Adrenal gland (tissue), 19 donors: ENCODE measurements at places on chromosomes 4 and X.

DNA sequence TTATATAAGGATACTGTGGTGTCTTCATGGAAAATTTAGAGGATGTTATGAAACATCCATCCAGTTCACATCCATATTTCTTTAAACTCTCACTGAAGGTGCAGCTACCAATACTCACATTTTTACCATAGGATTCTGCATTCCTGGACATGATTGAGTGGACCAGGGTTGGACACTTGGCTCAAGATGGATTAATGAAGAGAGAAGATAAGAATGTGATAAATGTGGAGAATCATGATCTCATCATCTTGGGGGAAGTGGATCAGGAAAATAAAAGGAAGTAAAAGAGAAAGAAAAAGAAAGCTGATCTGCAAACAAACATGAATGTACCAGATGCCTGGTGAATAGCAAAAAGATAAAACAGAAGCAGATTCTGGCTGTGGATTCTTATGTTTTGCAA lies 175.4 kb downstream of the NPFFR2 start:
- DNase-seq = no peak

DNA sequence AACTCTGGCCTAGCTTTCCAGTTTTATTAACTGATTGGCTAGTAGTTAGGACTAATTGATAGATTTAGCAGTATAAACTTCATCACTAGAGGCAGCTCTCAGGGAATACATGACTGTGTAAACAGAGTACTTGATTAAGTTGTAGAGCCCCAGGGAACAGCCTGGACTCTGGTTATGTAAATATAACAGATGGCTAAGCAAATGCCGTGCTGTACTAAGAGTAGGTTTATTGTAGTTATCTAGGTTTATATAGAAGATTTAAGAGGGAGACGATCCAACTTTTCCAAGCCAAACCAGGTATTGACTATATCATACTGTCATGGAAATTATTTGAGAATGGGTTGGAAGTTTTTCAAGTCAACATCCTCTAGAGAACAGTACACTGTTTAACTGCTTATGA lies 463.4 kb upstream of the GRID2 start:
- no peak for DNase-seq

GRCh38 chr4:14076776-14077175 lies 449.3 kb upstream of the BOD1L1 start:
- DNase-seq = no peak

GRCh38 chrX:70508296-70508911 lies 63.8 kb downstream of the DLG3 start:
- DNase-seq = no peak

- DNase-seq = no peak
Observed at GRCh38 chrX:40933132-40933705, 152.0 kb upstream of the USP9X start.

- DNase-seq = no peak
Observed at GRCh38 chr4:76434901-76435527, at the start of gene SHROOM3. TSS of gene SHROOM3 (plus strand) at chr4:76435229. CDS start at chr4:76436053, 824 bp downstream.

- DNase-seq = no peak
Observed at GRCh38 chrX:48894891-48895290, 2.7 kb downstream of the TIMM17B start.

- no peak for DNase-seq
Observed at GRCh38 chrX:101252634-101253033, 33.0 kb downstream of the DRP2 start.

- DNase-seq = peak; percentile 80
Observed at GRCh38 chr4:16227462-16227868, 1.2 kb upstream of the TAPT1 start.

DNA sequence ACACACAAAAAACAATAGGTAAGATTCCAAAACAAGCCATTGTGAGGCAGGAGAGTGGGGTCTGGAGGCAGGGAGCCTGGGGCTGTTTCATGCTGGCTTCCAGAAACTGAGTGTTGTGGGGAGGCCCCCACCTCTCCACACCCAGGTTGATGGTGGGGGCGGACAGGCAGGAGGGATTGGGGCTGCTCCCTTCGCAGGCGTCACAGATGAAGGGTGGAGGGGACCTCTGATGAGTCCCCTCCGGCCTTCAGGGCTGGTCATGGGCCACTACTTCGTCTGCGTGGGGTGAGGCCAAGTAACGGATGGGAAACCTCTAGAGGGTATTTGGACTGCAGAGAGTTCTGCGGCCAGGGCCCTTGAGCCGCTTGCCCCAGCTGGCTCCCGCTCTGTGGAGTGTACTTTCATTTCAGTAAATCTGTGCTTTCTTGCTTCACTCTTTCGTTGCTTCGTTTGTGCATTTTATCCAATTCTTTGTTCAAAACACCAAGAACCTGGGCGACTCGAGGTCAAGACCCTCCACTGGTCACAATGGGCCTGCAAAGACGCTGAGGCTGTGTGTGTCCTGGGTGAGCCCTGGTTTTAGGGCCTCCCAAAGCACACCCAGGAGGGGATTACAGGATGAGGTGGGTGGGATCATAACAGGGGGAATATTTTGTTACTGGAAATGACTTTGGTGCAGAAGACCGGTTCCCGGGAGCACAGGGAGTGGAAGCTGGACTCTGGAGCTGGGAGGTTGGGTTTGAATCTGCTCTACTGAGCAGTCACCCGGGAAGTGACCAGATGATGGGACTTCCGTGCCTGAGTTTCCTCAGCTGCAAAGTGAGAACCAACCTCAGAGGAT lies 83.7 kb upstream of the ADRA2C start:
- DNase-seq = no peak

GRCh38 chrX:43655151-43656004 lies 721 bp upstream of the MAOA start:
- peak; percentile 52 for DNase-seq

DNA sequence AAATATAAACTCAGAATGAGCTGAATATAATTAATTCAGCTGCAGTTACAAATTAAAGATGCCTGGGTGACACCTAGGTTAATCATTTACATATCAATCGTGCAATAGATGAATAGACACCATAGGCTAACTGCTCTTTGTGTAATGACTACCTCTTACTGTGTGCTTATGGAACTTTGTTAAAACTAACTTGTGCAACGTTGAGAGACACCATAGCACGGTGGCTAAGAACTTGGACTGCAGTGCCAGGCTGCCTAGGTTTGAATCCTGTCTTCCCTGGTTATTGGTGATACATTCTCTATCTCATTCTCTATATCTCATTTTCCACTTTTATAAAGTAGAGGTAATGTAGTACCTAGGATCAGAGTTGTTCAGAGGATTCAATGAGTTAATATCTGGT lies 46.9 kb downstream of the SMAD1 start:
- no peak for DNase-seq

DNA sequence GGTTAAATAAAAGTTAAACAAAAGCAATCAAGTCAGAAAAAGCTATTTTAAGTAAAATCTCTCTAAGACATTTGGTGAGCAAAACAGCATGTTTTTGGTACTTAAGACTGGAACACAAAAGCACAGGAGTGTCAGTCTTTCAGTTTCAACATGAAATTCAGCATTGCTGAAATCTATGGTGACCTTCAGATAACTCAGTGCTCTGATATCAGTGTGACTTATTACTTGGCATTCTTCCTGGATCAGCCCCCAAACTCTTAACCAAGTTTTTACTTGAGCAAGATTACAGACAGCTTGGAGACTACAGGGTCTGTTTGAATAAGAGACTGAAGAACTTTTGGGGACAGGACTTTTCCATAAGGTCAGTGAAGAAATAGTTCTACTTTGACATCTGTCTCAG lies 437.2 kb downstream of the RAPGEF2 start:
- no peak for DNase-seq

DNA sequence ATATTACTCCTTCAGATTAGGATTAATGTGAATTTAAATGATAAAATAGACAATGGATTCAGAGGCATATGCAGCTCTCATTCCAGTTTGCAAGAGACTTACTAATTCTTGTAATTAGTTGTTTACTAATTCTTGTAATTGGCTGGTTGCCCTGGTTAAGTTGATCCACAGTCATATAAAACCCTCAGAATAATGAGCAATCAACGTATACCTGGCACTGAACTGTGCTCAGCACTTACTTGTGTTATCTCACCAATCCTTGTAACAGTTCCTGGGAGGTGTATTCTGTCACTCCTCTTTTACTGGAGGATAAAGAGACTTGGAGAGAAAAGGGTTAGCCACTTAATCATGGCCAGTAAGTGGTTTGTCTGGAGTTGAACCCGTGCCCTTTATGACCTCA lies 10.5 kb downstream of the HERC5 start:
- DNase-seq = no peak

DNA sequence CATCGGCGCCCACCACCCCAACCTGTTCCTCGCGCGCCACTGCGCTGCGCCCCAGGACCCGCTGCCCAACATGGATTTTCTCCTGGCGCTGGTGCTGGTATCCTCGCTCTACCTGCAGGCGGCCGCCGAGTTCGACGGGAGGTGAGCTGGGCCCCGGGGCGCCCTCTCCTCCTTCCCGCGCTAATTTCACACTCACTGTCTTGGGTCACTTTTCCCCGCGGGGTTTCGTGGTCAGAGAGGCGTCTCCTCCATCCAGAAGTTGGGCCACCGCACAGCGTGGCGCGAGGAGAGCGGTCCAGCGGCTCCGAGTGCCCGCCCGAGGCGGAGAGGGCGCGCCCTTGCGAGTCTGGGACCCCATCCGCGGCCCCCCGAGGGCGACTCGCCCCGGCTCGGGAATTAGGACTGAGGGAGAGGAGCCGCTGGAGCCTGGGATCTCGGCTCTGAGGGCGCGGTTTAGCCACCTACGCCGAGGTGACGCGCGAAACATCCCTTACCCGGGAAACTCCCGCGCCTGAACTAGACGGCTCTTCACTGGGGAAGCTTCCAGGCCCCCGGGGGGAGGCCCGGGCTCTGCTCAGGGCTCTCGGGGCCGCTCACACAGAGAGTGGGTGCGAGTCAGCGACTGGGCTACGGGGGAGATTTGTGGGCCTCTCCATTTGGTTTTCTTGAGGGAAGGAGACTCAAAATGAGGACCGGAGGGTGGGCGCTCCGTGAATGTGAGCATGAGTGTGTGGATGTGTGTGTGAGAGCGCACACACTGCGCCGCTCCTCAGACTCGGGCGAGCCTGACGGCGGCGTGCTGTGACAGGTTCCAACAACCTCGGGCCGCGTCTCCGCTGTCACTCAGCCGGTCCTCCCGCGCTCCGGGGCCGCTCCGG lies 551 bp downstream of the NPNT start:
- peak; percentile 23 for DNase-seq

DNA sequence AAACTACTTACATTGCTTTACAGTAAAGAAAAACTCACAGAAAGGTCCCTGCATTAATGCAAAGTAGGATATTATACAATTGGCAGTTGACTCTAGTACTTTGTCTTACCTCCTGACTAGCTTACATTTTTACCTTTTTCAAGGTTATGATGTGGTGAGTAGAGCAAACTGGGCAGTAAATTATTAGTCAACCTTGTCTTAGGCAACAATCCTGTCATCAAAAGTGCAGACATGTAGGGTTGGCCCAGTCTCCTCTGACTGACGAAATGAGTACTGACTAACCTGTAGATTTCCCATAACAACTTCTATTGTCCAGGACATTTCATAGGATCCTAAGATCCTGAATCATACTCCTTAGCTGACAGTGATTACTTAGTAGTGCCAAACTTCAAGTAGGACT lies 142.0 kb upstream of the NUDT6 start:
- no peak for DNase-seq

GRCh38 chrX:23327104-23327503 lies 7.5 kb upstream of the PTCHD1 start:
- no peak for DNase-seq

DNA sequence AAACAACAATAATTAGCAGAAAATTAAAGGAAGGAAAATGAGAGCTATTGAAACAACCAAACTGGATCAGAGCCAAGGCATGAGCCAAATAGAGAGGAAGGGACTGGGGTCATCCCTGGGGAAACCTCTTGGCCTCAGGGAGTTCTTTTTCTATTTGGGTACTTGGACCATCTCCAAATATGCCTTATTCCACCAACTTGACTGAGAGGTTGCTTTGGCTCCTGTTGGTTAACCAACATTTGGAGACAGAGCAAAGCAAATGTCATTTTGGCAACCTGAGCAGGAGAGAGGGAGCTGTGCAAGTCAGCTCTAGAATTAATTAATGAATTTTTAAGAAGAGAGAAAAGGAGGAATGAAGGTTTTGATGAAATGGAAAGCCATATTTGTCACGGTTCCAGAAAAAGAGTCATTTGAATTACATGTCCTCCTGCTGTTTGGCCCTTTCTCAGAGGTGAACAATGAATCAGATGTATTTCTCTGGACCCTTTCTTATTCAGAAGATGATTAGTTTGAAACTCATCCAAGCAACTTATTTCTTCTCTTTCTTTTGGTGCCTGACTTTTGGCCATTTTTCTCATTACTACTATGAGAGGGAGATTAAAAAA lies 119.1 kb downstream of the CNKSR2 start:
- no peak for DNase-seq

DNA sequence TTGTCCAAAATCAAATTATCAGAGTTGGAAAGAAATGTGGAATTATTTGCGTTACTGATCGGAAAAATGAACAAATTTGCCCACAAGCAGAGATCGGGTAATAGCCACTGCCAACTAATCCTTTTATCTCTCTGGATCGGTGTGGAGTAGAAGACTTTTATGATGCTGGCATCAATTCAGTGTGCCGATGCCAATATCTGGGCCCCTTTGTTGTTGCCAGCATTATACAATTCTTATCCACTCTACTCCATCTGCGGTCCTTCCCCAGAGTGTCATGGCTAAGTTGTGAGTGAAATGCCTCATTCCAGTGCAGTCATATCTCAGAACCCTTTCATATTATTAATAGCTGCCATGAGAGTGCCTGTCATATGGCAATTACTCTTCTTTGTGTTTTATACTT lies 660.2 kb downstream of the ADGRL3 start:
- no peak for DNase-seq

- peak; percentile 46 for DNase-seq
Observed at GRCh38 chrX:128975745-128976144, 547.5 kb downstream of the SMARCA1 start.

GRCh38 chr4:75679876-75680575 lies 6.8 kb upstream of the G3BP2 start:
- DNase-seq = no peak

GRCh38 chr4:117225471-117225870 lies 140.1 kb upstream of the TRAM1L1 start:
- no peak for DNase-seq

- DNase-seq = no peak
Observed at GRCh38 chr4:30863021-30863420, 142.9 kb downstream of the PCDH7 start.

DNA sequence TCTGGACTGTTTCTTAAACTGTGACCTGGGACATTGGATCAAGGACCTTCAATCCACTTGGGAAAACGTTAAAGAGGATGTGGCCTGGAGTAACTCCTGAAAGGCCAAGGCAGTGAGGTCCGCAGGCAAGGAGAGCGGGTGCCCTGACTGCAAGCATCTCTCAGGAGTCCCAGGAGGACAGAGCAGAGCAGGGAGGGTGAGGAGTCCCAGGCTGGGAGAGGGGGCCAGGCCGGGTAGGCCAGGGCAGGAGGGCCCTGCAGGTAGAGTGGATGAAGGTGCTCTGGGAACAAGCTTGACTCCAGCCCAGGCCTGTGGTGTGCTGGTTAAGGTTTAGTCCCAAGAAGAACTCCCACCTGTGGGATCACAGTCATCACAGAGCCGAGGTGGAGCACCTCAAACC lies 13.8 kb downstream of the PNMA6E start:
- no peak for DNase-seq

DNA sequence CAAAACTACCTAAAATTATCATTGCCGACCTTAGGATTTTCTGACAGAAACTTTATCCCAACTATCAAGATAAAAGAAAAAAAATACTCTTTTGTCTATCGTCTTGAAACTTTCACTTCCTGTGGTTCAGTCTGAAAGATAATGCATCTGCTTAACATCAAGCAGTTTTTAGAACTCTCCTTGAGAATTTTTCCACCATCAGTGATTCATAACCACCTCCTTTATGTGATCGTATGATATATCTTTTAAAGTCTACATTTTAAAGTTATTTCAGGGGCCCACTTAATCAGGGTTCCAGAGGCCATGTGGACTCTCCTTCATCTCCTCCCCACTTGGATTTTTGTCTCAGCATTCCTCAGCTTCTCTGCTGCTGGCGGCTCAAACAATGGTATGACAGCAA lies 272.8 kb upstream of the TENM3 start:
- DNase-seq = no peak
